ENCODE measurements at places on chromosomes 3 and 15.

GRCh38 chr15:67955252-67955651 is 98.9 kb upstream of the PIAS1 start:
- DNase-seq = no peak

DNA sequence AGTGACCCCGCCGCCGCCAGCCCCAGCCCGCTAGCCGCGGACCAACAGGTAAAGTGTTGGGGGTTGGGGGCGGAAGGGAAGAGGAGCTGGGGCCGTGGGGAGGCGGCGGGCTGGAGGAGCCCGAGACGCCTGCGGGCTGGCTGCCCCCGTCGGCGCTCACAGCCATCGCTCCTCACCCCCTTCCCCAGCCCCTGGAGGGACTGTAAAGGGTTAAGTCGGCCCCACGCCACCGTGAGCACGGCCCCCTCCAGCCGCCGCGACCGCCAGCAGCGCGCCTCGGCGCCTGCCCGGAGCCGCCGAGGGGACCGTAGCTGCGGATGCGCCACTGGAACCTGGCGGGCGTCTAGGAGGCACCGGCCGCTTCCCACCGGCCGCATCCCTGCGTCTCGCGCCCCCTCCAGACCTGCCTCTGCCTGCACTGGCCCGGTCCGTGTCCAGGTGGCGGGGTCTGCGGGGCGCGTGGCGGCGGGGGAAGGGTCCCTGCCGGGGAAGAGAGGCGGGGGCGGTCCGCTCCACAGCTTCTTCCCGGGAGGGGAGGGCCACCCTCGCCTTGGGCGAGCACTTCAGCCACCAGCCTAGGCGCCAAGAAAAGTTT is 522 bp downstream of the MED12L start:
- DNase-seq = no peak

DNA sequence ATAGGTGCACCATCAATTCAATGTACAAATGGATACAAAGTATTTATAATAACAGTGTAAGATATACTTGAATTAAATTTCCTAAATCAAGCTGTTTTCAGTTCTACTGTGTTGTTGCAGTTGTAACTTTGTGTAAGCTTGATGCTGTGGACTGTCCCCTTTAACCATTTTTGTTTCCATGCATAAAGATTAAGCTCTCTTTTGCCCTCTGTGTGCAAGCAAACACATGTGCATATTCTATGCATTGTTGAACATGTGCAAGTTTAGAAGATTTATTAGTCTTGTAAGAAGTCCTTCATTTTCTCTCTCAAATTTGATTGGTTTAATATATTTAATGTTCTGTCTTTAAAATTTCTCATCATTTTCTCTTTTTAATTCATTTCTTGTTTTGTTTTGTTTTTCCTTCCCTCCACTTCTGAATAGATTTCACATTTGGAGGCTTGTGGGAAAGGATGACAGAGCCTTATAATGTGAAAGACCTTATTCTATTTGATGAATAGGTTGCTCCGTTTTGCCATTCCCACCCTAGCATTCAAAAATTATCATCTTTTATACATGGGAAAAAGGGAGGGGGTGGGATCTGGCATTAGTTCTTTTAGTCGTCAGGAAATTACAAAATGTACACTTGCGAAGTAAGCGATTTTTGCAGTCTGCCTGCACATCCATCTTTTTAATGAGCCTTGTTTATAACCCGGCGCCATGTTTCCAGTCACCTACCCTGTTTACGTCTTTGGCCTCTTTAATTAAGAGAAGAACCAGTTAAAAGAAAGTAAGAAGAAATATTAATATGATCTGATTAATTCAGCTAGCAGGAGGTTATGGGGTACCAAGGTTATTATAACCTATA is 961.5 kb upstream of the NR2F2 start:
- no peak for DNase-seq

DNA sequence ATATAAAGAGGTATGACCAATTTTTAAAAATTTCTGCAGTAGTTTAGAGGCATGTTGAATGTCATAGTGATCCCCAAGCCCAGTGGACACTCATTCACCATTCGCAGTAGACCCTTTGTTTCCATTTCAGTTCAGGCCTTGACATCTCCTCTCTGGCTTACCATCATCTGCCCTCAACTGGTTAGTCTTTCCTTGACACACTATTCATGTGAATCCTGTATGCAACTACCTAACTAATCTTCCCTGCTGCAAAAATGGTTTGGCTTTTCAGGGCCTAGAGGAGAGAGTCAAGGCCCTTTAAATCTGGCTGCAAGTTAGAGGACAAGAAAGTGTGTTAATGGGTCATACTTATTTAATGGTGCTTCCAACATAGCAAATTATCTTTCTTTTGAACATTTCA is 10.9 kb downstream of the APH1B start:
- DNase-seq = no peak

GRCh38 chr3:16523778-16524177 is 10.3 kb upstream of the RFTN1 start:
- no peak for DNase-seq

GRCh38 chr3:172376881-172377280 is 71.4 kb downstream of the GHSR start:
- no peak for DNase-seq

DNA sequence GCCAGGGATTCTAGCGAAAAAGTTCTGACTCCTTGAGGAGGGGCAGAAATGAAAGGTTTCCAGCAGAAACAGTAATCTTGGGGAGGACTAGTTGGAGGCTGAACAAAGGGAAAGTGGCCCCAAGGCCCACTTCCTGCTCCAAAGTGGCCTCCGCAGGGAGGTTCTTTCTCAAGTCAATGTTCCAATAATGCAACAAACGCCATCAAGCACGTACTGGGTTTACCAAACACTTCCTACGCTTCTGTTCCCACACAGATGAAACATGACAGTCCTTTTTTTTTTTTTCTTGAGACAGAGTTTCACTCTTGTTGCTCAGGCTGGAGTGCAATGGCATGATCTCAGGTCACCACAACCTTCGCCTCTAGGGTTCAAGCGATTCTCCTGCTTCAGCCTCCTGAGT is 9.6 kb upstream of the RCCD1 start:
- no peak for DNase-seq

DNA sequence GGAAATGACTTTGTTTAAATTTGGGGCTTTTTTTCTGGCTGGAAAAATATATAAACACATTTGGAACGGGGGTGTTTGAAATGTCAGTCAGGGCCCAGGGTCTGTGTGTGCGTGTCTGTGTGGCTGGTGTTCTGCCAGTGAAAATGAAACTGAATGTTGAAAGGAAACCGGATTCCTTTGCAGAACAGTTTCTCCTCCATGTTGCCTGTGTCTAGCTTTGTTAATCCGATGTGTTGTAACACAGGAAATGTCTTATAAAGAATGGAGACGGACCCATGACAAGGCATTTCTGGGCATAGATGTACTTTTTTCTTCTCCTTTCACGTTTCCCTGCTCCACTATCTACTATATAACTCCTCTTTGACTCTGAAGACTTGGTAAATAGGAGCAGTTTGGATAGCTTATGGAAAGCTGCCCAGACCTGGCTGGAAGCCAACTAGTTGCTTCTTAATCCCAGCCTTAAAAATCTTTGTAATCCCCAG is 2.8 kb downstream of the SQOR start:
- DNase-seq = peak; percentile 53

GRCh38 chr15:61049028-61049427 is 180.1 kb downstream of the RORA start:
- DNase-seq = no peak

GRCh38 chr3:27565201-27565852 is 81.1 kb upstream of the SLC4A7 start:
- DNase-seq = no peak

- no peak for DNase-seq
These were observed 79.6 kb downstream of the PCOLCE2 start for GRCh38 chr3:142809259-142809658.

DNA sequence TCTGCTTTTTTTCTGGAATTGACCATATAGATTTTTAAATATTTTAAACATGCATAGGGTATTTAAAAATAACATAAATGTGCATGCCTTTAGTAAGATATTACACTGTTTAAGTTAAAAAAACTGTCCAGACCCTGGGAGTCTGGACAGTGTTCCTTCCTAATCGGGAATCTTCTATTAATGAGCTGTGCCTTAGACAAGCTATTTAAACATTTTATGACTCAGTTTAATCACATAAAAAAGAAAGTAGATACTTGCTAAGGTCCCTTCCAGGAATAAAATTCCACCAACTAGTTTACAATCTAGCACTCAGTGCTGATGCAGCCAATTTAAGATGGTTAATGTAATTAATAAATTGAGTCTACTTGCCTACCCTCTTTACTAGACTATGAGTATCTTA is 140.4 kb upstream of the DPH6 start:
- no peak for DNase-seq

DNA sequence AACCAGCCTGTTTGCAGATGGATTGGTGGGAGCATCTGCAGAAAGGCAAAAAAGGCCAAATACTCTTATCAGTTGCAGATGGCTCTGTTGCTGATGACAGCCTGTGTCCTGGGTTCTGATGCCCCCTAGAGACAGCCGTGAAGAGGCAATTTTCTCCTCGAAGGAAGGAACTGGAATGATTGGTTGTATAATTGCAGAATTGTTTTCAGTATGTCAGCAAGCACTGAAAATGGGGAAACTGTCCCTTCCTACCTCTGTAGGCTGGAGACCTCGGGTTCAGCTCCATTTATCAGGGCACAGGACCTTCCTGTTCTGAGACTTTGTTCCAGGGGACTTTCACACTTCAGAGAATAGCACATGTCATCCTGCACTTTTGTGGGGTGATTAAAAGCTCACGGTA is 103.0 kb downstream of the PGPEP1L start:
- DNase-seq = peak; percentile 81

DNA sequence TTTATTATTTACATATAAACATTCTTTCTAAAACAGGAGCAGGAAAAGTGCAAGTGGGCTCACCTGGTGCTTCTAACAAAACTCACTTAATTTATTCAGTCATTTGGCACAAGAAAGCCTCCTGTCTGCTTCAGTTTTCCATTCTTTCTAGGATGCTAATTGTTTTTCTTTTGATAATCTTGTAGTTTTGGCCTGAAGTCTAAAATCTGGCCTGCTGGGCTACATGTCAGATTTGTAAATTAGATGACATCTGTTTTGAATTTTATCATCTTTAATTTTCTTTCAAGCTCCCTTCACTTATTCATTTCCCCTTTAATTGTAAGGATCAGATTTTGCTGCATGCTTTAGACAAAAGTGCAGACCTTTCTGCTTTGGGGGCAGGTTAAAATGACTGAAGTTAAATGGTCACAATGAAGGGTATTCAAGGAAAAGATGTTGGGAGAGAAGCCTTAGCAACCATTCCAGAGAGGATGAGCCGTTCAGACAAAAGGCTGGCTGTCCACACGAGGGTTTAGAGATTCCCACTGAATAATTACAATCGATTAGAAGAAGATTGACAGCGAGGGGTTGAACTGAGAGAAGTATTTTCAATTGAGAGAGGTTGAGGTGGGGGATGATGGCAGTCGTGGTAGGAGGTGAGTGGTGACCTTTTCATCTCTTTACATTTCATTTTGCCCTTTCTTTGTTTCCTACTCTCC is 59.9 kb upstream of the PTX3 start:
- no peak for DNase-seq

GRCh38 chr3:121592856-121593702 is at the start of gene FBXO40:
Gene FBXO40, plus strand, starts transcription at chr3:121593379. Its CDS starts 27,197 bp downstream, at chr3:121620576.
- no peak for DNase-seq

GRCh38 chr15:48177766-48178647 is at the start of gene MYEF2:
Gene MYEF2, minus strand, starts transcription at chr15:48178295. Its CDS starts 58 bp downstream, at chr15:48178237.
- DNase-seq = peak; percentile 38

DNA sequence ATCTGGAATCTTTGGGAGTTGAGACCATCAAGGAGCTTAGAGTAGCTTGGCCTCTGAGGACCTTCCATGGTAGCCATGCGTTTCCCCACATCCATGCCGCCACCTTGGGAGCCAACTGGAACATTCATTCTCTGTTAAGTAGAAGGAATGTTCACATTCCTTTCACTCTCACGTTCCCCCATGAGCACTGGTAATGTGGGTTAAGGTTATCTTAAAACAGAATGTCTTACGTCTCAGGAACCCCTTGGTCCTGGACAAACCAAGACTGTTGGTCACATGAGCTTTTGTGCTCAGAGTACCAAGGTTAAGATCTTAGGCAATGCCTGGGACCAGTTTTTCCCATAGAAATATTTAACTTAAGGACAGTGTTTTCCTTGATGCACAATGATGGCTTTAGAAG is 211.7 kb upstream of the UBE2E1 start:
- DNase-seq = no peak

Data from globus pallidus (tissue), 1 donor.